ENCODE measurements at places on chromosomes 7 and 10.

- DNase-seq: no peak
These were observed 40.4 kb downstream of the GTF2IRD1 start for GRCh38 chr7:74494076-74494548.

GRCh38 chr10:70866424-70866823 lies 21.9 kb downstream of the PCBD1 start:
- no peak for DNase-seq

DNA sequence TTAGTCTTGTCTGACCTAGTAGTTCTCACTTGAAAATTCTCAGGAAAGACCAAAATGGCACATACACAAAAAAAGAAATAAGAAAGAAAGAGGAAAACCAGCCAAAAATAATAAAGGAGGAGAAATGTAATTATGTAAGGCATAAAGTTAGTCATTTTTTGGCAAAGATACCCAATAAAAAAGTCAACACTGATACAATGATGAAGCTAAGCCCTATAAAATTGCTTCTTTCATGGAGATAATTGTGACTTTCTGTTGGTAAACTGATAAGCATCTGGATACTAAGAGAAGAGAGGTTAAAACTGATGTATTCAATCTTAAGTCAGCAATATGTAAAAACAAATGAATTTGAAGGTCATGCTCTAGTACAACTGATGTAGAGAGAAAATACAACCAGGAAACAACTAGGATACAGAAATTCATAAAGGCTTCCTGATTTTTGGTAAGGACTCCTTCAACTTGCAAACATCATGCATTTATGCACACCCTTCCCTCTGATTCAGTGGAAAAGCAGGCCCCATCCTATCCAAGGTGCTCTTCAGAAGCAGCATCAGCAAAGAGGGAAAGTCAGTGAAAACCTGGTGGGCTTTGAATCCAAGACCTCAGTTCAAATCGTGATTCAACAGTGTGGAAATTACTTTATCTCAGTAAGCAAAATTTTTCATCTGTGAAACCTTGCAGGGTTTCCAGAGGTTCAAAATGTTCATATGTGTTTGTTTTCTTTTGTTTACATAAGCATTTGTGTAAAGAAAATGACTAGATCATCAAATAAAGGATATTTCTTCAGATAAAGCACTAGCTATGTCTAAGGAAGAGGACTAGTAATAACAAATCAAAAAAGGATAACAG lies 32.6 kb downstream of the IMMP2L start:
- DNase-seq: no peak

DNA sequence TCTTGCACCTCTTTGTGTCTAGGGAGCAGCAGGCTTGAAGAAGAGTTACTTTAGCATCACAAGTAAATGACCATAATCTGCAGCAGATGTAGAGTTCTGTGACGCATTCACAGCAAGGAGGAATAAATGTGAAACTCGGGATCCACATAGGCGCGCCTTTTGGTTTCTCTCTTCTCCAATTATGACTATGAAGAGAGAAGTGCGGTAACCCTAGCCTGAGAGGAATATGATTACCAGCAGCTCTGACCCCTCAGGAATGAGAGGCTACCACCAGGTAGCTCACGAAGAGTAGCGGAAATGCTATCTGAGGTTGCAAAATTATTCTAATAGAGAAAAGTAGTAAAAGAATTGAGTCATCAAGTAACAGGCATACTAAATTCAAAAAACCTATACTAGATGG lies 25.2 kb upstream of the DMTF1 start:
- no peak for DNase-seq

GRCh38 chr10:103652599-103653281 lies 159.2 kb downstream of the NEURL1 start:
- no peak for DNase-seq

DNA sequence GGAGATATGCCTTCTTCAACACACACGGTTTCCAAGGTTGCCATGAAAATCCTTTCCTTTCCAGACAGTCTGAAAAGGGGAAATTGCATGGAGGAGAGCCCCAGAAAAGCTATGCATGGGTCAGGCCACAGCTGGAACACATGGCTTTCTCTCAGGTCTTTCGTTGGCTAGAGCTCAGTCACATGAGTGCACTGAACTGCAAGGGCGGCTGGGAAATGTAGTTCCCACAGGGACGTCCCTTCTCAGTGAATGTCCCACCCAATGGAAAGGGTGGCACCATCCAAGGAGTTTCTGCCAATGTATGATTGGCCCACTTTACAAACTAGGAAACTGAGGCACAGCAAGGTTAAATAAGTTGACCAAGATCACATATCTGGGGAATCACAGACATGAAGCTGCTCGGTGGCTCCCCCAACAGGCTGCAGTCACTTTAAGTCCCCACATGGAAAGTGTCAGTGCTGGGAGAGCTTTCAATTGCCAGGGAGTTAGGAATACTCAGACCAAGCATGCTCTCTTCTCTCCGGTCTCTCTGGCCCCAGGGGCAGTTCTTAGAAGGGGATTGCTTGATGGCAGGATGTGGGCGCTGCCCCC lies 571.3 kb downstream of the GLRX3 start:
- no peak for DNase-seq

- no peak for DNase-seq
These were observed 621 bp upstream of the FAM13C start for GRCh38 chr10:59362959-59363381.

GRCh38 chr7:132743974-132744373 lies 167.7 kb upstream of the PLXNA4 start:
- DNase-seq: no peak

DNA sequence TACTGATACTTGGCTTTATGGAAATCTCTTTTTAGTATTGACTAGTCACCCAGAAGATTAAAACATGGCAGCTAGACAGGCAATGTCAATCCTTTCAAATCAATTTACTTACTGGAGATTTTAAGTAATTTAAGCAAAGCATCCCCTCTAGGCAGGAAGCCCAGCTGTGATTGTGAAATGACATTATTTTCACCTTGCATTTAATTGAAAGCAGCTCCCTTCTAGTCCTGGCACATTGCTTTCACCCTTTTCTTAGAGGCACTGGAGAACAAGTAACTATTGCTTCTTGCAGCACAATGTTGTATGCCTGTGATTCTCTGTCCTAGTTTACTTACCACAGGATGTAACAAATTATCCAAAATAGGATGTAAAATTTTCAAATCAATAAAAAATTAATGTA lies 13.3 kb downstream of the ST7 start:
- DNase-seq: peak; percentile 28

GRCh38 chr7:12066004-12066403 lies 145.1 kb upstream of the TMEM106B start:
- no peak for DNase-seq

- no peak for DNase-seq
These were observed 53.9 kb upstream of the PAPSS2 start for GRCh38 chr10:87605628-87606251.

DNA sequence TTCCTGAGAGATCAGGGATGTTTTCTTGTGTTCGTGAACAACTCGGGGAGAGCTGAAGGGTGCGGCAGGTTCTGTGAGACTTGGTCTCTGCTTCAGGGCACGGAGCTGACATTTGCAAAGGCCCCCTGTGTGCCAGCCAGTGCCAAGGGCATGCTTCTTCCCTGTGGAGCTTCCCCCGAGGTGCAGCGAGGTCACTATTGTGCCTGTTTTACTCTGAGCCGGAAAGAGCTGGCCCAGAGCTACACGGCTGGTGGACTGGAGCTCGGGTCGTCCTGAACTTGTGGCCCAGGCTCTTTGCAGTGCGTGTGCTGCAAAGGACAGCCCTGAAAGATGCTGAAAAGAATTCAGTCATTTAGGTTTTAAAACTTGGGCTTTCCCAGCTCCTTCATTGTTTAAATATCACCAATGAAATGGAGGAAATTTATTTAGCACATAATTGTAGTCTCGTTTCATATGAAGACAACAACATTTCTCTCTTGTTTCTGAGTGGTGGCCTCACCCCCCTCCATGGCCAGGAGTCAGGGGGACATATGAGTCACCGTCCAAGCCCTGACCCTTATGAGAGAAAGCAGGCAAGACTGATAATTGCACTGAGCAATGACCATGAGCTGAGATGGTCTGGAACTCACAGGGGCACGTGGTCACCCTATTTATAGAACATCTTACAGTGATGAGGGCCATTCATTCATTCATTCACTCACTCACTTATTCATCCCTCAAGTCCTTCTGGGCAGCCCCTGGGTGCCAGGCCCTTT lies 102.6 kb downstream of the PTPRE start:
- no peak for DNase-seq

- DNase-seq: no peak
These were observed 47.9 kb upstream of the STK17A start for GRCh38 chr7:43535031-43535451.

DNA sequence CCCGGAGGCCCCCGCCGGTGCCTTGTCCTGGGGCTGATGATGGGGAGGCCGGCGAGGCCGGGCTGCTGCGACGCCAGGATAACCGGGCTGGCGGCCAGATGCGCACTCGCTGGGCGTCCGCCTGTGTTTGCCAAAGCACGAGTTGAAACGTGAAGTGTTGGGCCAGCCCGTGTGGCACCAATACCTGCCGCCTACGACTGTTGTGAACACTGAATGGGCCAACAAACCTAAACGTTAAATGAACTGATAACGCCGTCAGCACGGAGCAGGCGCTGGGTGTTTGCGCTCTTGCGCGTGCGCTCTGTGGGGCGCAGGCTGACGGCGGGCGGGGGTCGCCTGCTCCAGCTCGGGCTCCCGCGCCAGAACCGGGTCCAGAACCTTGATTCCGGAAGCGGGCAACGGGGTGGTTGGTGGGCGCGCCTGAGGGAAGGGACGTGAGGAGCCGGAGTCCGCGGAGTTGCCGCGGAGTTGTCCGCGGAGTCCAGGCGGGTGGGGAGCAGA lies 658 bp downstream of the CYP2E1 start:
- no peak for DNase-seq

GRCh38 chr7:98418636-98419315 lies 17.9 kb upstream of the BAIAP2L1 start:
- DNase-seq: peak; percentile 70

- no peak for DNase-seq
These were observed 457.4 kb upstream of the GALNT17 start for GRCh38 chr7:70674571-70675010.

DNA sequence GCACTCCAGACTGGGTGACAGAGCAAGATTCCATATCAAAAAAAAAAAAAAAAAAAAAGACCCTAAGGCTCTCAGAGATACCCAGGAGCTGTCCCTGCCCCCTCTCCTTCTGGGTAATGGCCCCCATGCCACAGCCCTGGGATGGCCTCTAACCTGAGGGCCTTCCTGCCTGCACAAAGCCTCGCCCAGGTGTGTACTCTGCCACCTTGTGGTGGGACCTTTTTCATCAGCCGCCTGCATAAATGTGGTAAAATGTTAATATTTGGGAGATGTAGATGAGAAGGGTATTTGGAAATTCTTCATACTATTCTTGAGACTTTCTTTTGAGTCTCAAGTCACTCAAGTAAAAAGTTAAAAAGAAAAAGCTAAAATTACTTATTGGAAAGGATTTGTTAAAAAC lies 46.3 kb upstream of the RNF216 start:
- no peak for DNase-seq

- no peak for DNase-seq
These were observed 20.4 kb upstream of the ZNF488 start for GRCh38 chr10:47404446-47404845.

DNA sequence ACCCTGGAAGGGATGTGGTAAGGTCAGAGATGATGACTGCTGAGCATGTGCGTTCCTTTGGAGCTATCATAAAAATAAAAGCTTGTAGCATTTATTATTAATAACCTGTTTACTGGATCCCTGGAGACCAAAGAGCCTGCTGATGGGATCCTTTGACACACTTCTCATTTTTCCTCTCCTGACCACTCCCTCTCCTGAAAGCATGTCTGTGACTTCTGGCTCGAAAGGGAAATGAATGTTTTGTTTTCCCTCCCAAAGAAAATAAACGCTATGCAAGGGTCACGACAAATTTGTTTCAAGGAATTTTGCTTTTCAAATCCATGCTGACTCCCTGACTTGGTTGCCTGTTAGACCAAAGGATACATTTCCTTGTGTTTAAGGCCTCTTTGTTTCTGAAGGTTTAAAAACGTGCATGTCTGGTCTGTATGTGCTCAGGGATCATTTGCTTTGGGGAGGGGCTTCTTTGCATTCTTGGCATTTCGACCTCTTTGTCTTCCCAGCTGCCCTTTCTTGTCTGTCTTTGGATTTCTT lies 185.1 kb upstream of the AGK start:
- DNase-seq: no peak

- no peak for DNase-seq
These were observed 47.1 kb downstream of the KLF6 start for GRCh38 chr10:3737864-3738263.

DNA sequence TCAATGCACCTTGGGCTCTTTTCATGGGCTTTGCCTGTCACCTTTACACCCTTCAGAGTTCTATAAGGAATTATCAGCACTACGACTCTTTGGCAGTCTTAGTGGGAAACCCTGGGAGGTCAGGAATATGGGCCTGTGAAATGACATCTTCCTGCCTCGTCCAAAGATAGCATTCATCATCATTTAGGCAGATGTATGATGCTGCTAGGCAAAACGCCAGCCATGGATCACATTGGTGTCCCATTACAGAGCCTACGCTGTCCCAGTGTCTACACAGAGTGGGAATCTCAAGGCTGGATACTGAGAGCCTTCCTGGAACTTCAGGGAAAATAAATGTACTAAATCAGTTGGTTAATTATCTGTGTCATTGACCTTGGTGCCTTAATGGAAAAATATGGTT lies 259.4 kb upstream of the CELF2 start:
- DNase-seq: no peak

DNA sequence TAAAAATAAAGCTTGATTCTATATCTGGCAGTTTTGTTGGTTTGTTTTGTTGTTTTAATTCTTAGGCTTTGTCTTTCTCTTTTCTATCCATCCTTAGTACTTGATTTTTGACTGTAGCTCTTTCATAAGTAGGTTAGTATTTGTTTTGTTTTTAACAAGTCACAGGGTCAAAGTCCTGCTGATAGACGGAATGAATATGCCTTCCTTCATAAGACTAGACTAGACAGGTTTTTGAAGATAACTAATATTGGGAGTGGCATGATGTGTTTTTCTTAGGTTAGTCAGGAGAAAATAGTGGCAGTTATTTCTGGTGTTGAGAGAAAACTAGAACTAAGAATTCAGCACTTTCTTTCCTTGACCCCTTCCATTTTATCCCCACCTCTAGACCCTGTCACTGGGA lies 50.4 kb downstream of the CASD1 start:
- no peak for DNase-seq

GRCh38 chr7:29190349-29191045 lies 4.1 kb upstream of the CHN2 start:
- DNase-seq: no peak

- DNase-seq: no peak
These were observed 161.0 kb downstream of the TEX36 start for GRCh38 chr10:125521721-125522680.

GRCh38 chr7:875051-875450 lies 1.3 kb upstream of the GET4 start:
- no peak for DNase-seq

- peak; percentile 32 for DNase-seq
These were observed 177.6 kb downstream of the PRKAG2 start for GRCh38 chr7:151699147-151699927.
